Activated CD4-positive, alpha-beta memory T cell treated with anti-CD3 and anti-CD28 coated beads, Interleukin-2, amount 10 ng/mL, durations not matched to agents 7 days and 5 days (primary cell): ENCODE measurements at places on chromosomes 2 and 18. TPM values are rescaled to one million over a fixed set of nuclear protein-coding genes. Genes with fewer than 3 reads are reported as not detected.

MARCHF4 gene
- total RNA-seq: not detected

PKDCC gene
- total RNA-seq: not detected

LAMA3 gene
- total RNA-seq: 0.05 TPM

TMEM37 gene
- total RNA-seq: not detected

TMEM247 gene
- not detected for total RNA-seq

SPATS2L gene
- total RNA-seq: 79.0 TPM

NTSR2 gene
- total RNA-seq: not detected

DNA sequence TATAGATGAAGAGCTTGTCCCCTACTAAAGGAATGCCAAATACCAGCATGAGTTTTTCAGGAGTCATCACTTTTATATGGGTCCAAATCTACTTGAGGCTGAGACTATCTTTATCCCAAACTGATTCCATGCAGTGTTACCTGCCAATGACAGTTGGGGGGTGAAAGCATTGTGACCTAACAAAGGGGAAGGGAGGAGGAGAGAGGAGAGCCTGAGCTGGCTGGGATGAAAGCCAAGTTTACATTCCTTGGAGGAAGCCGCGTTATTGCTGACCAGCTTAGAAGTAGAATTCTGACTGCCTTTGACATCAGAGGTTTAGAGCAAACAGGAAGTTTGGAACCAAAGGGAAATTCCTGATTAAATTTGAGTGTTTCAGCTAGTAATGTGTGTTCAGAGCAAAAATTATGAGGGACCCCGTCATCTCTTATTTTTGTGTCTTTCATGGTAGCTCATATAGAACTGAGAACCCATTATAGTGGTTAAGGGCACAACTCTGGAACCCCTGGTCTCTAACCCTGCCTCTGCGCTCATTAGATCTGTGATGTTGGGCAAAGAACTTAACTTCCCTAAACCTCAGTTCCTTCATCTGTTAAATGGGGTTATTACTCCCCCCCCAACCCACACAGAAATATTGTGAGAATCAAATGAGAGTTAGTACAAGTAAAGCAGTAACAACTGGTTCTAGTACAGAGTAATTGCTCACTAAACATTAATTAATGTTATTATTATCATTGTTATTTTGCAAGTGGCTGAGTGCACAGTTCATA, 199.3 kb upstream of the EPAS1 start:
- H3K4me1 ChIP-seq: peaks cover 38% of the 10 kb centered on the region
- H3K27me3 ChIP-seq: no peaks in the 10 kb centered on the region
- H3K36me3 ChIP-seq: peaks cover 20% of the 10 kb centered on the region
- no peak for DNase-seq
- no peak overlapping the region for H3K27ac ChIP-seq
- H3K4me3 ChIP-seq: no peak overlapping the region

- H3K36me3 ChIP-seq: peaks cover 5% of the 10 kb centered on the region
- no peak overlapping the region for H3K4me3 ChIP-seq
- no peak for DNase-seq
- H3K4me1 ChIP-seq: no peaks in the 10 kb centered on the region
Measured at GRCh38 chr2:31859959-31860358, 150.8 kb downstream of the MEMO1 start.

DNA sequence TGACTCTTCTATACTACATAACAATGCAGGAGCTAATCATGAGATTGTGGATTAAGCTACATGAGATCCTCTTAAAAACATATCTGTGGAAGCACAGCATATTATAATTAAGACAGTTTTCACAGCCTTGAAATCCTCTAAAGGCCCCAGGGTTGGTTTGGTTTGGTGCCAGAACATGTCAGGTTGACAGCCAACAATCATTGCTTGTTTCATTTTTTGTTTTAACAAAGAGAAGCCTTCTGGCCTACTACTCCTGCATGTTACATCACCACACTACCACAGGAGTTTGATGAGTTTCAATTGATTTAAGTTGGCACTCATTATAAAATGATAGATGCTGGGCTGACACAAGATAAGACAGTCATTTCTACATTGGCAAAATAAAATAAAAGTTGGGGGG, 255.9 kb upstream of the ERBB4 start:
- no peaks in the 10 kb centered on the region for H3K36me3 ChIP-seq
- no peak for DNase-seq

DNA sequence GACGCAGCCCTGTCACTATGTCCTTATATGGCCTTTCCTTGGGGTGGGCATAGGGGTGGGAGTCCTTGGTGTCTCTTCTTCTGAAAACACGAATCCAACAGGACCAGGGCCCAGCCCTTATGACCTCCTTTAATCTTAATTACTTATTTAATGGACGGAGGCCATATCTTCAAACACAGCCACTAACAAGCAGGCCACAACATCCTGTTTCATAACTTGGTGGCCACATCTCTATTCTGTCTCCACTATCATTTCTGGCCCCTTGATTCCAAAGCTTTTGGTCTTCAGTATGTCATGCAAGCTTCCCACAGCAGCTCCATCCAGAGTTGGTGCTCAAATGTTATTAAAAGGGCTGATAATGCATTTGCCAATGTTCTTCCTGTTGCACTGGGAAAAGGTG, 287.3 kb upstream of the SMIM21 start:
- no peaks in the 10 kb centered on the region for H3K27me3 ChIP-seq
- no peak for DNase-seq
- H3K36me3 ChIP-seq: no peaks in the 10 kb centered on the region
- no peak overlapping the region for H3K27ac ChIP-seq
- no peaks in the 10 kb centered on the region for H3K4me1 ChIP-seq
- H3K4me3 ChIP-seq: no peak overlapping the region

DNA sequence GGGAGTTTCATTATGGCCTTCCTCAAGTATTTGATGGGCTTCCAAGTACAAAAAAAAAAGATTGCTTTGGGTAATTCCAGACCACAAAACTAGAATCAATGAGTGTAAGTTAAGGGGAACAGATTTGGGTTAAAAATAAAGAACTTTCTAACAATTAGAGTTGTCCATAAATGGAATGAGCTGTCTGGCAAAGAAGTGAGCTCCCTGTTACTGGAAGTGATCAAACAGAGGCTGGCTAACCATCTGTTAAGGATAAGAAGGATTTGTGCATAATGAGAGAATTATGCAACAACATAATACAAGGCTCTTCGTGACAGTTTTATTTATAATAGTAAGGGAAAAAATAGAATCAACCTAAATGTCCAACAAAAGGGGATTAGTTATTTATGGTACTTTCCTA, 44.6 kb upstream of the ACVR1 start:
- no peaks in the 10 kb centered on the region for H3K36me3 ChIP-seq
- peaks cover 1% of the 10 kb centered on the region for H3K4me1 ChIP-seq
- no peak overlapping the region for H3K27ac ChIP-seq
- H3K4me3 ChIP-seq: no peak overlapping the region
- DNase-seq: no peak
- no peaks in the 10 kb centered on the region for H3K27me3 ChIP-seq

- DNase-seq: no peak
- H3K4me1 ChIP-seq: no peaks in the 10 kb centered on the region
- no peaks in the 10 kb centered on the region for H3K27me3 ChIP-seq
- no peak overlapping the region for H3K4me3 ChIP-seq
- no peaks in the 10 kb centered on the region for H3K36me3 ChIP-seq
- H3K27ac ChIP-seq: no peak overlapping the region
Measured at GRCh38 chr18:1806884-1807615, 764.3 kb downstream of the METTL4 start.

- no peak overlapping the region for H3K4me3 ChIP-seq
- H3K36me3 ChIP-seq: peaks cover 41% of the 10 kb centered on the region
- H3K27ac ChIP-seq: no peak overlapping the region
Measured at GRCh38 chr18:2547477-2548087, 23.7 kb downstream of the METTL4 start.

GRCh38 chr2:233942731-233943130, 25.6 kb downstream of the TRPM8 start:
- DNase-seq: no peak
- H3K4me1 ChIP-seq: peaks cover 8% of the 10 kb centered on the region
- no peak overlapping the region for H3K4me3 ChIP-seq
- no peak overlapping the region for H3K27ac ChIP-seq

GRCh38 chr2:231752061-231752460, 29.0 kb downstream of the PDE6D start:
- H3K36me3 ChIP-seq: no peaks in the 10 kb centered on the region
- H3K4me3 ChIP-seq: no peak overlapping the region
- DNase-seq: no peak
- H3K4me1 ChIP-seq: no peaks in the 10 kb centered on the region
- H3K27ac ChIP-seq: no peak overlapping the region

DNA sequence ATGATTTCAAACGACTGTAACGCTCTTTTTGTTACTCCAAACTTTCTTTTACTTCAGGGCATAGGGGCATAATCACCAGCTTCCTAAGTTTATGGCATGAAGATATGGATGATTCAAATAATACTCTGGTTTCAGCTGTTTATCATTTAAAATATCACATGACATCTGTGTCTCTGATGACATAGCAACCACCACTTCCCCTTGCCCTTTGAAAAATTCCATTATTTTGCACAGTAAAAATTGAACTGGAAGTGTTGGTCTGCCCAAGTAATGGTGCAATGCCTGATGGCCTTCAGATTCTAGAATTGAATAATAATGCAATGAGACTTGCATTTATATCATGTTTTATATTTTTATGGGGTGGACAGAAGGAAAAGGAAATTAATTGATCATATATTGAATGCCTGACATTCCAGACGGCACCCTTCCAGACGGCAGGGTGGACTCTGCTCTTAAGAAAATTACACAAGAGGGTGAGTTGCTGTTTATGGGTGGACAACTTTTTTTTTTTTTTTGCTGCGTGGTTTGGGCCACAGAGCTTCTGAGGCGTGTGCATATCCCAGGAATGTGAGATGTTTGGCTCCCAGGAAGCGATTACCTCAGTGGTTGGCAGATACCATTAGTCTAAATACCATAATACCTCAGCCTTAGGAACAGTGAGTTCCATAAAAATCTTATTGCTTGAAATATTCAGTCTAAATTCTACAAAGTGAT, 101.7 kb upstream of the ZNF521 start:
- no peak for DNase-seq
- H3K27me3 ChIP-seq: no peaks in the 10 kb centered on the region
- H3K4me3 ChIP-seq: no peak overlapping the region
- no peaks in the 10 kb centered on the region for H3K36me3 ChIP-seq

- H3K27ac ChIP-seq: no peak overlapping the region
- no peaks in the 10 kb centered on the region for H3K36me3 ChIP-seq
- no peak overlapping the region for H3K4me3 ChIP-seq
- no peak for DNase-seq
- no peaks in the 10 kb centered on the region for H3K4me1 ChIP-seq
- H3K27me3 ChIP-seq: peaks cover 6% of the 10 kb centered on the region
Measured at GRCh38 chr2:222270396-222270795, 28.4 kb downstream of the PAX3 start.

DNA sequence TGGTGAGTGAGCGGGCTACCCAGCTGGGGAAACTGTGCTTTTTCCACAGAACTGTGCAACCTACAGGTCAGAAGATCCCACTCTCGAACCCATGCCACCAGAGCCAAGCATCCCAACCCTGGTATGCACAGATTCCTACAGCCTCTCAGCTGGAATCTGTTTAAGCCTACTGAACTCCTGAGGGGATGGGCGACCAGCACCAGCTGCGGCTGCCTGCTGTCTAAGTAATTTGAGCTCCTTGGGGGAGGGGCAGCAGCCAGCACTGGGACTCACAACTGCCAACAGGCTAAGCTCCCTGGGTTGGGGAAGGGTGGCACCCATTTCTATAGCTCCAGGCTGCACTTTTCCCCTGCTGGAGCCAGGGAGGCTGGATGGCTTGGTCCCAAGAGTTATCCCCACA, 11.8 kb downstream of the CYP27C1 start:
- H3K27ac ChIP-seq: no peak overlapping the region
- DNase-seq: no peak
- H3K4me1 ChIP-seq: no peaks in the 10 kb centered on the region
- H3K4me3 ChIP-seq: no peak overlapping the region
- peaks cover 49% of the 10 kb centered on the region for H3K27me3 ChIP-seq

- H3K4me1 ChIP-seq: no peaks in the 10 kb centered on the region
- H3K27me3 ChIP-seq: peaks cover 9% of the 10 kb centered on the region
- H3K36me3 ChIP-seq: no peaks in the 10 kb centered on the region
- H3K27ac ChIP-seq: no peak overlapping the region
- DNase-seq: no peak
Measured at GRCh38 chr2:180048251-180048650, 41.2 kb upstream of the CWC22 start.

GRCh38 chr2:3483227-3483985, 35.9 kb downstream of the ADI1 start:
- DNase-seq: no peak
- H3K4me1 ChIP-seq: no peaks in the 10 kb centered on the region
- no peak overlapping the region for H3K27ac ChIP-seq

DNA sequence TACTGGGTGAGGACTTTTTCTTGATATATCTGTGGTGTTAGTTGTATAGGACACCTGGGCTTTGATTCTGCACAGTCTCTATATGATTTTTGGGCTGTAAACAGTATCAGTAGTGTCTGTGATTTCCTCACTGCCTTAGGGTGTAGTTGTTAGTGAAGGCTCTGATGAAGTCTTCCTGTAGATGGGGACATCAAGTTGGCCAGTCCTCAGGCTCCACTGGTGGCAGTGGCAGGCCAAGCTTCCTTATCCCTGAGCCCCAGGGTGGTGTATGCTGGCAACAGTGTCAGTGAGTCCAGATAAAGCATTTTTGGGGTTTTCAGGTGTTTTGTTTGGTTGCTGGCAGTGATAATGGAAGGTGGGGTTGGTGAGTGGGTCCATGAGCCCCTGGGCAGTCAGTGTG, 961.4 kb downstream of the DSC3 start:
- no peak overlapping the region for H3K4me3 ChIP-seq
- no peaks in the 10 kb centered on the region for H3K36me3 ChIP-seq
- H3K27me3 ChIP-seq: no peaks in the 10 kb centered on the region
- no peaks in the 10 kb centered on the region for H3K4me1 ChIP-seq
- H3K27ac ChIP-seq: no peak overlapping the region

GRCh38 chr2:36455011-36455410, 99.4 kb downstream of the CRIM1 start:
- H3K27me3 ChIP-seq: no peaks in the 10 kb centered on the region
- H3K4me1 ChIP-seq: no peaks in the 10 kb centered on the region
- no peak overlapping the region for H3K4me3 ChIP-seq
- DNase-seq: no peak
- H3K27ac ChIP-seq: no peak overlapping the region
- H3K36me3 ChIP-seq: no peaks in the 10 kb centered on the region

DNA sequence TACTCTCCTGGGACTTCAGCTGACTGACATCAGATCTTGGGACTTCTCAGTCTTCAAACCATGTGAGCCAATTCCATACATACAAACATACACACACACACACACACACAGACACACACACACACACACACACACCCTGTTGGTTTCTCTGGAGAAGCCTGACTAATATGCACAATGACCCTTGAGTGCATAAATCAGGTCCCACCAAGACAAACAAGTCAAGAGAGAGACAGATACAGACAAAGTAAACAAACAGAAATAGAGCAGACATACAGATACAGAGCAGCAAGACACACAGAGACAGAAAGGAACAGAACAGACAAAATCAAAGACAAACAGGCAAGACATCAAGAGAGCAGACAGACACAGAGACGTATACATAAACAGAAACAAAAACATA, 43.8 kb upstream of the DDX18 start:
- H3K4me3 ChIP-seq: no peak overlapping the region
- no peak overlapping the region for H3K27ac ChIP-seq
- H3K27me3 ChIP-seq: peaks cover 1% of the 10 kb centered on the region
- H3K4me1 ChIP-seq: no peaks in the 10 kb centered on the region

- DNase-seq: no peak
- no peak overlapping the region for H3K4me3 ChIP-seq
- H3K4me1 ChIP-seq: no peaks in the 10 kb centered on the region
Measured at GRCh38 chr2:198698230-198698629, 759.5 kb downstream of the SATB2 start.

GRCh38 chr18:39521164-39521563, 1955.6 kb upstream of the CELF4 start:
- H3K4me3 ChIP-seq: no peak overlapping the region
- no peaks in the 10 kb centered on the region for H3K36me3 ChIP-seq
- H3K4me1 ChIP-seq: no peaks in the 10 kb centered on the region
- no peak for DNase-seq
- no peaks in the 10 kb centered on the region for H3K27me3 ChIP-seq
